ENCODE measurements at places on chromosomes 3 and 15.
A peak's percentile ranks its signal among the peaks of the same experiment; 100 is the strongest.

GRCh38 chr15:26702381-26702780, 70.5 kb downstream of the GABRB3 start:
- no peak for DNase-seq

GRCh38 chr3:170338690-170339340, 18.7 kb upstream of the SKIL start:
- no peak for DNase-seq

GRCh38 chr15:31488437-31489204, 162.0 kb downstream of the KLF13 start:
- no peak for DNase-seq

- no peak for DNase-seq
Observed at GRCh38 chr3:294096-294495, 97.5 kb downstream of the CHL1 start.

DNA sequence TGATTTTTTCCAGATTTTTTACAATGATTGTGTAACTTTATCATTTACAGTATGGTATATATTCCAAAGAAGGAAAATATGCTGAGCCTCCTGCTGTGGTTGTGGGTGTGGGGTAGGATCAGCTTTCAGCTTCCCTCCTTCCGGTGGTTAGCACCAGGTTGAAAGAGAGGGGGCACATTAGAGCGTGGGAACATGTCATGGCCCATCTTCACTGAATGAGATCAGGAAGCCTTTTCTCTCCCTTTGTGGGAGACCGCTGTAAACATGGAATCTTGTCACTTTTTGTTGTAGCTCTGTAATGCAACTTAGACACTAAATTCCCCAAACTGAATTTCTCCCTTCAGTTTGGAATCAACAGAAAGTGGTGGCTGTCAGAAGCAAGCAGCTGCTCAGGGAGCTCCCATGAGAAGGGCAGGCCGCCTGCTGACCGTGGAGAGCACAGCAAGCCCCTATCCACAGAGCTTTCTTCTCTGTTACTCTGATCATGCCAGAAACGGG, 86.7 kb upstream of the LIMD1 start:
- no peak for DNase-seq

DNA sequence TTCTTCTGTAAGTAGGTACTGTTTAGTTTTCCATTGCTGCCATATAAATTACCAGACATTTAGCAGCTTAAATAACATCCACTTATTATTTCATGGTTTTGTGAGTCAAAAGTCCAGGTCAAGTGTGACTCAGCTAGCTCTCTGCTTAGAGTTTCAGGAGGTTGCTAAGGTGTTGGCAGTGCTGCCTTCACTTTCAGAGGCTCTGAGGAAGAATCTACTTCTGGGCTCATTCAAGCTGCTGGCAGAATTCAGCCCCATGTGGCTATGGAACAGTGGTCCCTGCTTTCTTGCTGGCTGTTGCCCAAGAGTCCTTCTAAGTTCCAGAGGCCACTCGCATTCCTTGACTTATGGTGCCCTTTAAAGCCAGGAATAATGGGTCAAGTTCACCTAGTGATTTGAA, 4.5 kb downstream of the CFAP44 start:
- no peak for DNase-seq

- peak; percentile 51 for DNase-seq
Observed at GRCh38 chr3:57227204-57227929, at the start of gene APPL1. APPL1 (plus strand) TSS chr3:57227729; CDS start chr3:57227884, 155 bp downstream.

- DNase-seq = no peak
Observed at GRCh38 chr3:108513961-108514360, 3.6 kb upstream of the MYH15 start.

GRCh38 chr3:11285471-11285870, 13.3 kb downstream of the ATG7 start:
- no peak for DNase-seq

DNA sequence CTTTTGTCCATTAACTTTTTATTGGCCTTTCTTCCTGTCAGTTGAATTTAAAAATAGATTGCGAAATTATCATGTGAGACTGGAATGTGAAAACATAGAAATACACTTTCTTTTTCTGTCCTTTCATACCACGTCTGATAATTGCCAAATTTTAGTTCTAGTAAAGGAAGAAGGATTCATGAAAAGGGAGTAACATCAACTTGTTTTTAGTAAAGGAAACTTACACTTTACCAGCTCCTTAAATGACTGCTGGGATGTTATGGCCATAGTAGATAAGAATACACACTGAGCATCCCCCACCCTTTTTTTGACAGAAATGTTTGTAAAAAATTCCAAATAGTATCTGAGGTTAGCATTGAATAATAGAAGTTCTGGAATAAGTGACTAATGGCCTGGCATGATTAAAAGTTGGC, 137.9 kb downstream of the NEO1 start:
- no peak for DNase-seq

- no peak for DNase-seq
Observed at GRCh38 chr15:63519041-63519440, 14.6 kb downstream of the USP3 start.

DNA sequence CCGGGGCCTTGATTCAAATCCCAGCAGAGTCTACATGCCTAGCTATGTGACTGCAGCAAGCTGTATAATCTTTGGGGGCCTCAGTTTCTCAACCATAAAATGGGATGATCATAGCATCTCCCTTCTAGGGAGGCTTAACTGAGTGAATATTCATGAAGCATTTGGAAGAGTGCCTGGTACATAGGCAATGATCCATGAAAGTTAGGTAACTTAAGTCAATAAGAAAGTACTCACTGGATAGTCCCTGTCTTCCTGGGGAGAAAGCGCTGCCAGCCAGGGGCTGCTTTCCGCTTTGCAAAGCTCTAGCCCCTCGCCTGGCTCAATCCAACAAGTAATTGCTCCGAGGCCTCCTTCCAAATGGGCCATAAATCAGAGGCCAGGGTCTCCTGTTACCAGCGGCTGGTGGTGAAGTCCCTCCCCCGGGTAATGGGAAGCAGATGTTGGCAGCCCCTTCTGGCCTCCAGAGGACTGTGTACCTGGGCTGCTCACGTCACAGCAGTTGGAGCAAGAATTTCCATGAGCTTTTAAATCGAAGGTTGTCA, 521.9 kb upstream of the PROK2 start:
- no peak for DNase-seq

GRCh38 chr3:186287711-186288110, 74.3 kb downstream of the DGKG start:
- no peak for DNase-seq

GRCh38 chr15:41233367-41233771, 2.3 kb downstream of the CHP1 start:
- no peak for DNase-seq

- no peak for DNase-seq
Observed at GRCh38 chr3:9701006-9701405, 2.6 kb upstream of the CPNE9 start.

- DNase-seq = no peak
Observed at GRCh38 chr3:136078421-136079364, 113.2 kb downstream of the PPP2R3A start.

DNA sequence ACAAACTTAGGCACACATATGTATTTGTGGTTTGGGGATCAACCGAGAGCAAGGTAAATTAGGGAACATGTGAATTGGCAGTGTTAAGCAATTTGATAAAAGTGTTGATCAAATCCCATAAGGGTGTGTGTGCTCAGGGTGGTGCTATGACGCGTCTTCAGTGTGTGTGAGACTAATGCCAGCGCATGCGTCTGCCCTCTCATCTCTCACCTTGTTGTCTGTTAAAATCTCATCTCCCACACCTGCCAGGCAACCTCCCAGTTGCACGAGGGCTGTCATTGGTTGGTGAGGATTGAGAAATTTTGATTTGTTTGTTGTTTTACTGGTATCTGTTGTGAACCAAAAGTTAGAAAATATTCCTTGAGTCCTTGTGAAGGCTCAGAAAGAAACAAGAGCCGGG, 137.2 kb upstream of the ICE2 start:
- DNase-seq = no peak

GRCh38 chr3:171772427-171773056, 37.7 kb downstream of the PLD1 start:
- no peak for DNase-seq

DNA sequence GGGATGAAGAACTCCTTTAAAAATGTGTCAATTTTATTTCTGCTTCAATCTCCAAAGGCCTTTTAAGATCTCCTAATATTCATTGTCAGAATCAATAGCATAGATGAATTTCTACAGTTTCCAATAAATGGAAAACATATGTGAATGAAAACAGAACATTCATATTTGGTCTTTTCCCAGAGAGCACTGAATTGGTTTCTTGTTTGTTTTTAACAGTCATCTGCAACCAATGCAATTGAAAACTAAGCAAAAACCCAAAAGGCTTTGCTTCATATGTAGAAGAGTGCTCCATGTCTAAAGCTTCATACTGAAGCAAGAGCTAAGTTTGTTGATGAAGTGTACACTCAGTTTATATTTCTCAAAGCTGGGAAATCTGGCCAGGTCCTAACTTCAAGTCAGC, 426.5 kb upstream of the CDIN1 start:
- DNase-seq = no peak

DNA sequence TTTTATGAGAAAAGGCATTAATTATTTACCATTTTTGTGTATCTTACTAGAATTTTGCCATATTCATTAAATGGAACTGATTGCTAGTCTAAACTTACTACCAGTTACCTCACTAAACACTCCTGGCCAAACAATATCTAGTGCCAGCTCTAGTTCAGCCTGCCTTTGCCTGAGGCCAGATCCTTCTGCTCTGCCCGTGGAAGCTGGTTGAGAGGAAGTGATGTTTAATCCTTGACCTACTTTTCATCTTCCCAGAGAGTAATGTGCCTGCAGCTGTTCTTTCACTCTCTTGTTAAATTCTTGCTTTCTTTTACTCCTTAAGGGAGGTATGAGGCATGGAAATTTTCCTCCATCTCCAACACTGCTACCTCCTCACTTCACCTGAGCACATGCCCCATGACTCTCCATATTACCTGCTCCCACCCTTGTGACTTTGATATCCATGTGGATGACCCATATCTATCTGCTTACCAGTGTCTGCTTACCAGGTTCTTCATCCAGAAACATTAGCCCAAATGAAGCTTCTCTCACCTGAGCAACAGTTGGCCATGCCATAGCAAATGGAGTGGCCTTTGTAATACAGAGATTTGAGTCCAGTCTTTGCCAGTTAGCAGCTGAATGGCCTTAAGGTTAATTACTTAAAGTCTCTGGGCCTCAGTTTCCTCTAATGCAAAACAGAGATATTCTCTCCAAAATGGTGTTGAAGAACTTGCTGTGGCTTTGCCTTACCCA, 53.4 kb downstream of the UBE2E1 start:
- no peak for DNase-seq

GRCh38 chr15:65958835-65959234, 89.5 kb downstream of the RAB11A start:
- DNase-seq = no peak

GRCh38 chr15:100934726-100935125, 15.6 kb downstream of the LRRK1 start:
- no peak for DNase-seq

DNA sequence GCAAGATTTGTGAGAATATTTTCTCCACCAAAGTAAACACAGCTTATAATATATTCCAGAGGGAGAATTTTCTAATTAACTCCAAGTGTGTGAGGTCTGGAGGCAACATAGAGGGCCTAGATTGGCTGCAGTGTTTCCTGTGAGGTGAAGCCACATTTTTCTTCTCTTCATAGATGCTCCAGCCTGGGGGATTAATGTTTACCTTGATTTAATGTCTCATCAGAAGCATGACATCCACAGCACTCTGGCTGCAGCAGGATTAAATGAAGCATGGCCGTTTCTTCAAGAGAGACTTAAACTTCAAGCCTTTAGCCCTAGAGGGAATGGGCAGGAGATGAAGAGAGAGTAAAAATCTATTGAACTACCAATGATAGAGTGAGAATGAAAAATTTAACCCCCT, 137.9 kb upstream of the ZBTB20 start:
- DNase-seq = no peak

- no peak for DNase-seq
Observed at GRCh38 chr3:147119346-147119745, 287.0 kb downstream of the ZIC4 start.

DNA sequence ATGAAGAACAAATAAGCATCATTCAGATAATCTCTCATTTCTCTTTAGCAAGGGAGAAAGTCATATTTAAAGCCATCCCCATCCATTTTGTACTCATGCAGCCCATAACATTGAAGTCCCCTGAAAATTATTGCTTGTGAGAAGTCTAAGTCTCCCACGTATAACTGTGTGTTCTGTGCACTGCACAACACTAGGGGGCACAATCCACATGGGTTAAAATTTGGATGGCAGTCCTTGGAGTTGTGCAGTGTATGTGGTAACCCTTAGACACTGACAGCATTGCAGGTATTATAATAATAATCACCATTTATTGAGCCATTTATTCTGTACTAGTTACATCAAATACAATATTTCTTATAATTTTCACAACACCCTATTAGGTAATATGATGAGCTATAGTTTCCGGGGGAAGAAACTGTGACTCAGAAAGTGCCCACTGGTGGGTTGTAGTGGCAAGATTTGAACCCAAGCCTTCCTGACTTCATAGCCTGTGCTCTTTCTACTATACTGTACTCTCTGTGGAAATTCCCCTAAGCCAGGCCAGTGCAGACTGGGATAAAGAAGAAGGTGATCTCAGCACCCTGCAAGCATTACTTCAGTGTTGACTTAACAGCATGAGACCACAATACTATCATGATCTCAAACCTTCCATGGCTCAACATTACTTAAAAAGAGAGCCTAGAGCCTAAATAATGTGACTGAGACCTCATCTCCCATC, 15.7 kb downstream of the KCNAB1 start:
- no peak for DNase-seq

- no peak for DNase-seq
Observed at GRCh38 chr15:70503798-70504298, 259.5 kb downstream of the UACA start.

DNA sequence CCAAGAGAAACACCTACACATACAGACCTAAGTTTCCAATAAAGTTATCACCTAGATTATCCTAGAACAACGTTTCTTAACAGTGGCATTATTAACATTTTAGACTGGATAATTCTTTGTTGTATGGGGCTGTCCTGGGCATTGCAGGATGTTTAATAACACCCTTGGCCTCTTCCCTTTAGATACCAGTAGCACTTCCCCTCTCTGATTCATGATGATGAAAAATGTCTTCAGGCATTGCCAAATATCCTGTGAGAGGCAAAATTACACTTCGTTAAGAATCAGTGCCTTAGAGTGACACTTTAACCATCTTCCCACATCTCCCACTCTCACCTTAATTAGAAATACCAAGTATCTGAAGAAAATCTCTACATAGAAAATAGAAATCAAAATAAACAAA, 352.6 kb downstream of the CGGBP1 start:
- DNase-seq = no peak

DNA sequence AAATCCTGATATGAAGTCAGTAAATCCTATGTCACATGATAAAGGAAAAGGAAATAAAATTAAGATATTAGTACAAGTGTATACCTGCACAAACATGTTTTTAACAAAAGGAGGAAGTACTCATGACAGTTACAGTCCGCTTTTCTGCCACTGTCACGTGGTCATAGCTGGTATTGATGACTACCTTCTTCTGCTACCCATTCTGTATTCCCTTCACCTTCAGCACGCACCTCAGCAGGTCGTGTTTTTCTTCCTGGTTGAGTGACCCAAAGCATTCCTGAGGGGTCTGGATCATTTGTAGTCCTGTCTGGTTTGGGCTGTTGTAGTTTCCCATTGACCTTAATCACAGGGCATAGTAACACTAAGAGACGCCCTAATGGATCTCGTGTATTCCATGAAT, 35.3 kb upstream of the P2RY12 start:
- DNase-seq = no peak

Measured in stimulated activated CD4-positive, alpha-beta T cell treated with anti-CD3 and anti-CD28 coated beads, TNF-alpha, amount 100 ng/mL, for 1 hour (primary cell).